ENCODE measurements at places on chromosomes 3 and 15.

- DNase-seq, result no peak
These were observed 213.0 kb upstream of the FEZF2 start for GRCh38 chr3:62586356-62586755.

GRCh38 chr3:188693435-188693834, 478.3 kb upstream of the TPRG1 start:
- DNase-seq, result no peak

- no peak for DNase-seq
These were observed 15.4 kb downstream of the DPH3 start for GRCh38 chr3:16249336-16249735.

DNA sequence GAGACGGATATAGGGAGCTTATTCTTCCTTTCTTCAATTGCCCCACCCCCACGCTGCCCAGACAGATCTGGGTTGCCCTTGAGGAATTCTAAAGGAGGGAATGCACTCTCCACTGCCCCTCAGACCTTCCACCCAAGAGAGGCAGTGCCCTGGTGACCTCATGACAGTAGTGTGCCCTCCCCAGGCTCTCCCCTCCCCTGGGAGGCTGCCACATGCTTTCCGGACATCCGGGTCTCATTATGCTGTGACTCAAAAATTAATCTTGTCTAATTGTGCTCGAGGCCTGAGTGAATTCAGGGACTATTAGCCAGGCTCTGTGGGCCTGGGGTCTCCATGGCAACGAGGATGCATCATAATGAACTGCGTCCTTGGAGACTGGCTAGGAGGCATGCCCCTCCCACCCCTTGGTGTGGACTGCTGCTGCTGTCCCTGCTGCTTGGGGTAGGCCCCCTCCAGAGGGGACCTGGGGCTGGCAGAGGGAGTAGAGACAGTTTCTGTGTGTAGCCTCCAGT, 20.8 kb downstream of the CORO2B start:
- DNase-seq, result no peak

GRCh38 chr15:90540768-90541167, 11.0 kb downstream of the CRTC3 start:
- DNase-seq, result no peak

Measured in NCI-H2029 (cell line).